Activated CD4-positive, alpha-beta T cell treated with anti-CD3 and anti-CD28 coated beads for 4 hours (primary cell): ENCODE measurements at places on chromosomes 11 and 22.
A peak's percentile ranks its signal among the peaks of the same experiment; 100 is the strongest.

GRCh38 chr11:61955422-61956135, 5.4 kb downstream of the BEST1 start:
- no peak for DNase-seq

DNA sequence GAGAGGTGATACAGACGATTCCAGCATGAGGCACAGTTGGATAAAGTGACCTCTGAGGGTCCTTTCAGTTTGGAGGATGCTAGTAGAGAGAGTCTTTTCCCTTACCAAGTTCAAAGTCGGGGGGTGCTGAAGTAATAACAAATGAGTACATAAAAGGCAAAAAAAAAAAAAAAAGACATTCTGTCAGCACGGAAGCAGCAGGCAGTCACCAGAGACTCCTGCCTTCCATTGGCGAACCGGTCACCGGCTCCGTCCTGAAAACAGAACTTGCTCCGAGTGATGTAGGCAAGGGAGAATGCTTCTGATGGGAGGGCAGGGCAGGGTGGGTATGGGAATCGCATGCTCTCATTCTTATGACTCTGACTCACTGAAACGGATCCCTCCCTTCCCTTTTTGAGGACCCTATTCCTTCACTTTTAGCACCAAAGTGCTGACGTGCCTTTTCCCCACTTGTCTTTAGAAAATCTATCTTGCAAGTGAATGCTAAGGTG, 65.9 kb downstream of the PRR5L start:
- DNase-seq: no peak

- no peak for DNase-seq
Measured at GRCh38 chr11:43788421-43788820, 92.2 kb upstream of the ALKBH3 start.

DNA sequence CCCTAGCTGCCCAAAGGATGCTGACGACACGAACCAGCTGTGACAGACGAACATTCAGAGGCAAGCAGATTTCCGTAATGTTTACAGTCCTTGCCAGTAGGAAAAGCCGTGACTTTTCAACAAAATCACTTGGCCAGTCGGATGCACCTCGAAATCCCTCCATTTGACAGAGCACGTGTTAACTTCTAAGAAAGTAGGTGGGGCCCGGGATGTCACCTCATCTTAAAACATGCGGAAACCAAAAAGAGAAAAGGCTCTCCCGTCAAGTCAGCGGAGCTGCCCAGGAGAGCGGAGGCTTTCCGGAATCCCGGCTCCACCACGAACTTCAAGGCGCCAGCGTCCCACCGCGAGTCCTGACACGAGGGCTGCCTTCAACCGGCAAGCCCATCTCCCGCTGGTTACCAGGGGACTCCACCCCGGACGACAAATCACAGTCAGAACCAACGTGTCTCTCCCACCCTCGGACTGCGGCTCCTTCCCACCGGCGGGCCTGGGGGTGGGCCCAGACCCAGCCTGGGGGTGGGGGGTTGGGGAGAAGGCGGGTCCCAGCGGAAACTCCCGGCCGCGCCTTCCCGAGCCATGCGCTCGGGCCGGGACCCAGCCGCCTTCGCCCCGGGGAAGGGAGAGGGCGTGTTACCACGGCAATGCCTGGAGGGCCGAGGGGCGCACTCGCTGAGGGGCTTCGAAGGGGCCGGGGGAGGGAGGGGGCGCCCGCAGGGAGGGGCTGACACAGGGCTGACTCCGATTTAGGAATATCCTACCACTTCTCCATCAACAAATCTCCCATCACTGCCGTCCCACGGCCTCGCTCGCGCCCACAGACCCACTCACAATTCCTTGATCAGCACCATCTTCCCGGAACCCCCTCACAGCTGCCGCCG, 475 bp downstream of the PITPNB start:
- DNase-seq: peak; percentile 62

- no peak for DNase-seq
Measured at GRCh38 chr22:19406281-19406811, 25.2 kb downstream of the HIRA start.

DNA sequence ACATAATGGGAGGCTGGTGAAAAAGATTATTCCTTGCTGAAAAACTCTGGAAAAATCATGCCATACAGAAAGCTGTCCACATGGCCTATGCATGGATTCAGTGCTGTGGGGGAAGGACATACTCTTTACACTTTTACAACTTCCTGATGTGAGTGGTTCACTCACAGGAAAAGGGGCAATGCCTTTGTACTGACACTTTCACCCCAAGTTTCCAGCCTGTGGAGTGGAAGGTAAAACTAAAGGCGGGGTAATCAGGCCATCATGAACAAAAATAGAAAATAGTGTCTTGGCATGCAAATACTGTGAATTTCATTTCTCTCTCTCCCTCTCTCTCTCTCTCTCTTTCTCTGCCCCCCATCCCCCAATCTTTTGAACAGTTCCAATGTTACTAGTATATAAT, 281.8 kb downstream of the ETS1 start:
- no peak for DNase-seq

DNA sequence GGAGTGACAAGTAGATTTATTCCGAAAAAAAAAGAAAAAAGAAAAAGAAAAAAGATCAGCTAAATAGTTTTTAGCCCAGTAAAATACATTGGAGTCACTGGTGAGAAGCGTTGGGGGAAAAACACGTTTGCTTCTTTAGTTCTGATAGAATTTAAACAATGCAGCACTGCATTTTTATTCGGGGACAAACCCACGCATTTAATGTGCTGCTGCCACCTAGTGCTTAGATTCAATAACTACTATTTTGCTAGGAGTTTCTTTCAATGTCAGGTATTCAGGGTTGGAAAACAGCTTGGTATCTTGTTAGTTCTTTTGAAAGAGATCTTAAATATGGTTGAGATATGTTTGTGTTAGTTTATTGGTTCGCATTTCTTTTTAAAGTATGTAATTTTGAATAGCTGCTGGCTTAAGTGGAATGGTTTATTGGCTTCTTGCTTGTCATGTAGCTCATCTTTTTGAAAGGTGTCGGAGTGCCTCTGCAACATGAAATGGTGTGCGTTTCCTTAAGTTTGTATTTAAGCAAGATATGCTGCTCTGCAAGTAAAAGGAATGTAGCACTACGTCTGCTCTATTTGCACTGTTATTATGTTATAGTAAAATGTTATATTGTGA, 41.9 kb downstream of the SVIP start:
- peak; percentile 26 for DNase-seq

DNA sequence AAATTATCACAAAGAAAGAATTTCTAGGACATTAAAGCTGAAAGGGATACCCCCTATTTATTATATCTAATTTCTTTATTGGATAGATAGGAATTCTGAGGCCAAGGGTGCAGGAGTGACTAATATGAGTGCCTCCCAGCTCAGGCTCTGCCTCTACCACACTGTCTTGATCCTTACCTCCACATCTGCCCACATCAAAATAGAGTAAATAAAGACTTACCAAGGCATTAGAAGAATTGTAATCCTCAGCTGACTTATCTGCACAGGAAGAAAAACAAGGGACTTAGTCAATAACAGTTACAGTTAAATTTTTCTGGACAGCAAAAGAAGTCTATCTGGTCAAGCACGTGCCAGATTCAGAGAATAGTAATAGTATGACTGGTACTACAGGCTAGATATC, 72.6 kb upstream of the GDPD4 start:
- DNase-seq: no peak

DNA sequence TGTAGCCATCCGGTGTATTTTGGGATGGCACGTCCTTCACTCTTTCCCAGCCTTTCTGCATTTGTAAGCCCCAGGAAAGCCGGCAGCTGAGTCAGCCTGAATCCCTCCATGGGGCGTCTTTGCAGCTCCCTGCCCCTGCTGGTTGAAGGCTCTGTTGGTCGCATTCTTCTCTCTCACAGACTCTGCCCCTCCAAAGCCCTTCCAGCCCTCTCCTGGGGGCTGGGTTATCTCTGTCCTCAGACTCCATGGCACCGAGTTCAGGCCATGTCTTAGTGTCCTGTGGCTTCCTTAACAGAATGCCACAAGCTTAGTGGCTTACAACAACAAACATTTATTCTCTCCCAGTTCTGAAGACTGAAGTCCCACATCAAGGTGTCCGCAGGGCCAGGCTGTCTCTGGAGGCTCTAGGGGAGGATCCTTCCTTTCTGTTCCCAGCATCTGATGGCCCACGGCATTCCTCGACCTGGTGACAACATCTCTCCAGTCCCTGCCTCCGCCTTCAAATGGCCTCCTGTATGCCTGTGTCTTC, 62.2 kb downstream of the BCR start:
- no peak for DNase-seq

GRCh38 chr11:126890561-126890960, 110.0 kb downstream of the KIRREL3 start:
- no peak for DNase-seq

- DNase-seq: no peak
Measured at GRCh38 chr22:22125579-22126468, 118.8 kb upstream of the VPREB1 start.

- DNase-seq: no peak
Measured at GRCh38 chr22:30186041-30186440, 60.5 kb downstream of the LIF start.

- DNase-seq: no peak
Measured at GRCh38 chr11:16925561-16926065, 88.6 kb downstream of the PLEKHA7 start.

DNA sequence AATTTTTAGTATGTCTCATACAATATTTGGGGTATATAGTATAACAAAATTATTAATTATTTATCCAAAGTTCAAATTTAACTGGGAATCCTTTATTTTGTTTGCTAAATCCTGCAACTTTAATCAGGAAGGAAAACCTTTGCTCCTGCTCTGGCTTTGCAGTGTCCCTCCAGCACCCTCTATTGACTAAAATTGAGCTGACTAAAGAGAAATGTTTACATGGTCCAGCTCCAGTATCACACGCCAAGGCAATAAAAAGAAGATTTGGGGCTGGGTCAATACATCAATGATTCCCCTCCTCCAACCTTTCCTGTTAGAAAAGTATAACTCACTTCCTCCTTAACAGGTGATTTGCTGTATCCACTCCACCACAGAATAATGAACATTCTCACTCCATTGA, 153.0 kb upstream of the LRRC4C start:
- DNase-seq: no peak

DNA sequence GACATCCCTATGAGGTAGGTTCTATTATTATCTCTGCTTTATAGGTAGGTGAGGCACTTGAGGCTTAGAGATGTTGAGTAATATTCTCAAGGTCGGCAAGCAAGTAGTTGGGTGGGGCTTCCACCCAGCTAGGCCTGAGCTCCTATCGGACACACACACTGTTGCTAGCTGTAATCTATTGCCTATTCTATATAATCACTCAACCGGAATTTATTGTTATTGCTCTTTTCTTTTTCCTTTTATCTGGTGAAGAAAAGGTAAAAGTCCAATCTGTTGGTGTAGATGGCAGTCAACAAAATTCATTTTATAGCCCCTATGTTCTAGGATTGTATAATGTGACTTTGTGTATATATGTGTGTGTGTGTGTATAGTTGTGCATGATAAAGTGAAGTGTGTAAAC, 3.4 kb downstream of the OR9Q2 start:
- no peak for DNase-seq

DNA sequence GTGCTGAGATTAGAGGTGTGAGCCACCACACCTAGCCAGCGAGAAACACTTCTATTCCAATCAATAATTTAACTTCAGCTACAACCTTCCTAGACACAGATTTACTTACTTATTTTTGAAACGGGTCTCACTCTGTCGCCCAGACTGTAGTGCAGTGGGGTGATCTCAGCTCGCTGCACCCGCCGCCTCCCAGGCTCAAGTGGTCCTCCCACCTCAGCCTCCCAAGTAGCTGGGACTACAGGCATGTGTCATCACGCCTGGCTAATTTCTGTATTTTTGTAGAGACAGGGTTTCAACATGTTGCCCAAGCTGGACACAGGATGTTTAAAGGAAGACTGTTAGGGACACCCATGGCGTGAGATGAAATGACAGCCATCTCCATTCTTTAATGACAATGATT, 61.3 kb downstream of the MICAL3 start:
- DNase-seq: no peak

DNA sequence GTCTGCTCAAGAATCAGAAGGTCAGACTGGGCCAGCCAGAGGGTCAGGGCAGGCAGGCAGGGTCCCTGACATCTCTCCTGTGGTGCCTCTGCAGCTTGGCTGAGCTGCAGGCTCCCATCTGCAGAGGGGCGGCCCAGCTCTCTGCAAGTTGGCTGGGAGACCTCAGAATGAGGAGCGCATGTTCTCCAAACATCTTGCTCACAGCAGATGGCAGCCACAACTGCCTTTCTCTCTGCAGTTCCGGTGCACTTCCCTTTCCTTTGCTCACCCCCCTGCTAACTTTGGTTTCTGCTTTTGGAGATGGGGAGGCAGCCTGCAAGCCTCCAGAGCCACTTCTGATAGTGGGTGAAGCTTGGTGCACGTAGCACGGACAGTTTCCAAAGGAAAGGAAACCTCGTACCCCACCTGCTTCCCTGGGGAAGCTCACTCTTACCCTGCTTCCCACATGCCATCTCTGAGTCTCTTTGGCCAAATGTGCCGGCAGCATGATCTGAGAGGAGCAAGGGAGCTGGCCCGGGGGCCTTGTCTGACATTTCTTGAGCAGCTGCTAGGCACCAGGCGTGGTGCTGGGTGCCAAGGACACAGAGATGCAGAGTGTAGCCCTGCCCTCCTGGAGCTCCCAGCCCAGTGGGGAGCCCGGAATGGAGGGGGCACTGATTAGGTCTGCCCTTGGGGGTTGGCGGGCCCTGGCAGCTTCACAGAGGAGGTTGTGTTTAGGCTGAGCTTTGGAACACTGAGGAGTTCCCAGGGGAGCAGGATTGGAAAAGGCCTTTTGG, 18.2 kb downstream of the DAGLA start:
- no peak for DNase-seq

GRCh38 chr22:42716221-42716620, 4.4 kb downstream of the A4GALT start:
- DNase-seq: no peak

- no peak for DNase-seq
Measured at GRCh38 chr11:58775066-58775708, 43.4 kb upstream of the GLYAT start.

- DNase-seq: no peak
Measured at GRCh38 chr11:28250192-28250591, 142.0 kb downstream of the METTL15 start.

GRCh38 chr11:119115484-119116234, 5.7 kb upstream of the HINFP start:
- DNase-seq: peak; percentile 28

- peak; percentile 46 for DNase-seq
Measured at GRCh38 chr11:82959987-82960778, 58.6 kb downstream of the DDIAS start.

DNA sequence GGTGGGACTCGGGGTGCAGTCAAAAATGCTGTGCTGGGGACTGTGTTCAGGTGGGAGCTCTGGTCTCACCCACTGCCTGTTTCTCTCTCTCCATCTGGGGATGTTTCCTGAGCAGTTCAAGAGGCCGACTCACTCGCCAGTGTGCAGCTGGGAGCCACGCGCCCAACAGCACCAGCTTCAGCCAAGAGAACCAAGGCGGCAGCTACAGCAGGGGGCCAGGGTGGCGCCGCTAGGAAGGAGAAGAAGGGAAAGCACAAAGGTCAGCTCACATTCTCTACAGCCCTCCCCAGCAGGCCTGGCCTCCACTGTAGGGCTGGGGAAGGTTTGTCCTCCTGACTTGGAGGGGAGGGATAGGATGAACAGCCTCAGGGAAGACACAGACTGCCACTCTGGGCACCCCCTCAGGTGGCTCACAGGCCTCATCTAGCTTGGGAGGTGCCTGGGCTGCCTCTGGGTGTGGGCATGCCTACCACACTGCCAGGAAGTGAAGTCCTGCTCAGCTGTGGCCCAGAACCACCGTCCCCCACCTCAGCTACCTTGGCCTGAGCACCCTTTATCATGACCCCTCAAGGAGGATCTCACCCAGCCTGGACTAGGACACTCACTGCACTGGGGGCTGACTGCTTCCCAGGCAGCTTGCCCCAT, 13.0 kb downstream of the TUB start:
- no peak for DNase-seq
